ENCODE measurements at places on chromosomes 7 and 10.

GRCh38 chr10:25843551-25844170 lies 90.4 kb upstream of the MYO3A start:
- no peak for DNase-seq

DNA sequence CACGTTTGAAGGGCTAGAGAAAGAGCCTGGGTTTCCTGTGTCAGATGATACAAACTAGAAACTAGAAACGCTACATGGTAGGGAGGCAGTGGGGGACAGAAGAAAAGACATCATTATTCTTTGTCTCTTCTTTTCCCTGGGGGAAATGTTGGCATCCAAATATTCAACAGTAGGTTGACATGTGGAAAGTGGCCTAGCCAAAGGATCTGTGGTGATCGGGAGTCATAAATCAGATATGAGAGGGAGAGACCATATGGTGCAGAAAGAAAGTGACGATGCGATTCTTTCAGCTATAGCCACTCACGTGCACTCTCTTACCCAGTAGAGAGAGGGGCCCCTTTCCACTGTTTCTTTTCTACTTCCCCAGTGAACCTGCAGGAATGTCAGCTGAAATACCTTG lies 964.7 kb downstream of the LRMDA start:
- DNase-seq: no peak

GRCh38 chr10:14601872-14602725 lies 172.6 kb downstream of the FAM107B start:
- no peak for DNase-seq

DNA sequence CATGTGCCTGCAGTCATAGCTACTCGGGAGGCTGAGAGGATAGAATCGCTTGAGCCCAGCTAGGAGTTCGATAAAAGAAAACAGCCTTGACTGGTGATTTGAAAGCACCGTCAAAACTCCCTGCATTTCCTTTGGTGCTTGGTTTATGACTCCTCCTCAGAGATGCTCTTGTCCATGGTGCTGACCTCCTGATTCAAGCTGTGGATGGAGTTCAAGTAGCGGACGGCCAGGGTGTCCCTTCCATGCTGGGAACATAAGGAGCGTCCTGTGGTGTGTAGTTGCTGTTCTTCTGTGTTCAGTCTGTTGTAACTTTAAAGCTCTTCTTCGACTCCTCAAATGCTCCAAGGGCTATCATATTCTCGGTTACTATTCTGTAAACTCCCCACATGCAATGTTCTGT lies 382.5 kb upstream of the KIAA1217 start:
- DNase-seq: no peak

DNA sequence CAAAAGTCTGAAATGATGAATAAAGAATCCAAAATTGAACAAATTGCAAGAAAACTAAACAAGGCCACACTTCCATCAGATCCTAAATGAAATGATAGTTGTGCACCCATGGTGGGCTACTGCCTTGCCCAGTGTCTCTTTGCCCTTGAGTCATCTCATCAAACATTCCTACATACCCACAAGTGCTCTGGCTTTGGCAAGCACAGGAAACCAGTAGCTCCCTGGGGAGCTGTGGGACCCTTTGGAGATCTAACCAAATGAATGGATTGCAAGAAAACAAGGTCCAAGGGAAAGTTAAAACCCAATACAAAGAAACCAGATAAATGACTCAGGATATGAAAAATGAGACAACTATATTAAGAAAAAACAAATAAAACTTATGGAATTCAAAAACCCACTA lies 129.8 kb upstream of the TMEM229A start:
- DNase-seq: no peak

DNA sequence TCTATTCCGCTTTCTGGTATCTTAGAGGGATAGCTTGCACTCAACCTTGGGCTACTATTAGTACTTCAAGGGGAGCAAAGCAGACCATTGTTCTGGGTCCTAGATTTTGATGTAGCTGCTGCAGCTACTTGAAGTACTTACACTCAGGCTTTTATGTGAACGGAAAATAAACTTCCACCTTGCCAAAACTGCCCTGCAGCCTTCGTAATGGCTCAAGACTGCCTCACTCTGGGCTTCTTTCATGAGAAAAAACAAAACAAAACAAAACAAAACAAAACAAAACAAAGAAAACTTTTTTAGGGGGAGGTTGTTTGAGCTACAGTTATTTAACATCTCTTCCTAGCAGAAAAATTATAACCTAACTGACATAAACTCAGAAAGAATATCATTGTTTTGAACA lies 19.4 kb upstream of the EPHB6 start:
- no peak for DNase-seq

- DNase-seq: no peak
Measured at GRCh38 chr7:5681979-5682546, 99.4 kb downstream of the RNF216 start.

- DNase-seq: no peak
Measured at GRCh38 chr10:91444211-91445182, 34.4 kb downstream of the HECTD2 start.

DNA sequence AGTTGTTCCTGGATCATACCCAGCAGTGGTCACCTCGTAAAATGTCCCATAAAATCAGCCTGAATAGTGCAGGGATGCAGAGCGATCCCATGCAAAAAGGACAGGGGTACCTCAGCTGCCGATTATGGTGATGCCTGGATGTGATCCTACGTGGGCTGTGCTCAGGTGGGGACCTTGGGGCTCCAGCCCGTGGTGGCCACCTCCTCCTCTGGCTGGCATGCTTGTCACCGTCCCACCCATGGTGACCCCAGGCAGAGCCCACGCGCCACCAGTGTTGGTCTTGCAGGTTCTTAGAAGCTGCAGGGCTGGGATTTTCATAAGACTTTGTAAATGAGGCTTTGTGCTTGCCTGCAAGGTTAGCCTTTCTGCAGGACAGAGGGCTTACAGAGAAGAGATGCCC lies 97.2 kb downstream of the GLRX3 start:
- DNase-seq: no peak

GRCh38 chr7:137747359-137748031 lies 99.3 kb downstream of the DGKI start:
- no peak for DNase-seq

GRCh38 chr10:119807960-119808697 lies 64.5 kb downstream of the MCMBP start:
- no peak for DNase-seq

DNA sequence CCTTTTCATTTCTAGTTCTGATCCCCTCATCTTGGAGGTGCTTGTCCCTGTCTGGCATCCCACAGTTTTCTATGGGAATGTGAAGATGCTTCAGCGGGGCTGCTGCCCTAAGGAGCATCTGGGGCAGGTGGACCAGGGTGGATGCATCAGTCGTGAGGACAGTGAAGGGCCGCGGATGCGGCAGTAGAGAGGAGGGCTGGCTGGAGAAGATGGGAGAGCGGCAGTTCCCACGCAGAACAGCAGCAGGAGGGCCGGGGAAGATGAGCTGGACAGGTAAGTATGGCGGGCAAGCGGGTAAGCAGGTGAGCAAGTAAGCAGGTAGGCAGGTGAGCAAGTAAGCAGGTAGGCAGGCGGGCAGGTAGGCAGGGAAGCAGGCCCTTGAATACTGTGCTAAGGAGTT lies 48.9 kb downstream of the ASB13 start:
- no peak for DNase-seq

DNA sequence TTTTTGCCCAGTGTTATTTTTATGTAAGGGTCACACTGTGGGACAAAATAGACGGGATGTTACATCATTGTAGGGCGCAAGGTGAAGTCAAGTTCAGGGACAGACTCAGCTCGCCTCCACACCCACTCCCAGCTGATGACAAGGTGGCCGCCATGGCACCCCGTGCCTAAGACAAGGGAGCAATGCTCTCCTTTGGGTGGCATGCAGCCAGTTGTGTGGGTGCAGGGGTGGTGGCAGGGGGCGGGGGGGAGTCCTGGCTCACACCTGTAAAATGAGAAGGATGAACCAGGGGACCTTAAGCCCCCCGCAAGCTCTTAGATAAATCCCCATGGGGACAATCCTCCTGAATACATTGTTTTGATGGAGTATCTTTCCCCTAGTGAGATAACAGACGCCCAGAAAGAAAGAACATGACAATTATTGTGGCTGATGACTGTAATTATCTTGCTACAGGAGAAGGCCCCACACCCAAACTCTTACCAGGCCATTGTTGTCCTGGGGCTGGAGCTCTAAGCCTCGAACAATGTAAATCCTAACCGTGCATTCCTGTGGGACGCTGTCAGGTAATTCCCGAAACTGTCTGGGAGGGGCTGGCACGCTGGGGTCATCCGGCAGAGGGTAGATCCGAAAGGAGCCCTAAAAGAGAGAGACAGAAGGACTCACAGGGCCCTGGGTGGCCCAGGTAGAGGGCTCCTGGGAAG lies 148.7 kb downstream of the MYOF start:
- DNase-seq: no peak

GRCh38 chr10:101767600-101767945 lies 8.3 kb downstream of the FGF8 start:
- DNase-seq: no peak

- DNase-seq: no peak
Measured at GRCh38 chr10:44042075-44042770, 342.7 kb downstream of the CXCL12 start.

- no peak for DNase-seq
Measured at GRCh38 chr7:860149-860548, 16.2 kb upstream of the GET4 start.

- DNase-seq: no peak
Measured at GRCh38 chr7:50857804-50858489, 75.3 kb upstream of the GRB10 start.

GRCh38 chr10:129626309-129626708 lies 159.3 kb downstream of the MGMT start:
- DNase-seq: no peak

DNA sequence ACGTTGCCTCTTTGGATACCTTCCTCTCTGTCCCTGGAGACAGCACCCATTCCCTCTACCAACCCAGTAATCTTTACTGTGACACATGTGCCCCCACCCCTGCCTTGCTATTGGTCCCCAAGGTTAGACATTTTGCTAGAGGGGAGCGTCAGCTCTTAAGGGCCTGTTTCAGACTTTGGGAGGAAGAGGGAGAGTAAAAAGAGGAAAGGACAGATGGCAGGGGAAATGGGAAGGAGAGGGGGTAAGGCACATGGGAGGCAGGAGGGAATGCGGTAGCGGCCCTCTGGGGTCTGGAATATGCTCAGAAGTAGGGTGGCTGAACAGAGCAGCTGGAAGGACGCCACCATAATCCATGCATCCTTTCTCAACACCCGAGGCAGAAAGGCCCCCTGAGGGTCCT lies 12.2 kb downstream of the BLNK start:
- no peak for DNase-seq

DNA sequence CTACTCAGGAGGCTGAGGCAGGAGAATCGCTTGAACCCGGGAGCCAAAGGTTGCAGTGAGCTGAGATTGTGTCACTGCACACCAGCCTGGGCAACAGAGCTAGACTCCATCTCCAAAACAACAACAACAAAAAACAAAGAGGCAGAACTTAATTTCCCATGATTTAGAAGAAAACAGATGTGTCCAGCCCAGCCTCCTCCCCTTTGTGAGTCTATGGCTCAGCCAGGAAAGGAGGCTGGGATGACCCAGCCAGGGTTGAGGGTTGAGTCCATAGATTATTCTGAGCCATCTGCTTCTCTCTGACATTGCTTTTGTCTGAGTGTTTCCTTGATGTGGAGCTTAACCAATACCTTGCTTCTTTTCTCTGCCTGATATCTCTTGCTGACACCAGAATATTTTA lies 994.1 kb downstream of the TYW1 start:
- no peak for DNase-seq

DNA sequence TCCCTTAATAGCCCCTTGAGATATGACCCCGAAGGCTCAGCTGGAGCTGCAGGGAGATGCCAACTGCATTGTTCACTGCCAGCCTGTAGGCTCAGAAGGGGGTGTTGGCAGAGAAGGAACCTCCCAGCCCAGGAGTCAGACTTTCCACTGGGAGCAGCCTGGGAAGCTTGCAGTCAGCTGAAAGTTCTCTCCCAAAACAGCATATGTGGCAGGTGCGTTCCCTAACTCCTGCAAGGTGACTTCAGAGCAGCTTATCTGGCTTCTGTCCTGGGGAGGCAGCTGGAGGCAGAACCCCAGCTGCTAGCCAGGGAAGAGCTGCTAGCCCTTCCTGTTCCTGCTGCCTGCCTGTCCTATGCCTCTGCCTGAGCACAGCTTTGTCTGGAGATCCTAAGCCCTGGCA lies 8.1 kb downstream of the SFTPA2 start:
- DNase-seq: no peak

- no peak for DNase-seq
Measured at GRCh38 chr10:6491841-6492609, 88.1 kb downstream of the PRKCQ start.

DNA sequence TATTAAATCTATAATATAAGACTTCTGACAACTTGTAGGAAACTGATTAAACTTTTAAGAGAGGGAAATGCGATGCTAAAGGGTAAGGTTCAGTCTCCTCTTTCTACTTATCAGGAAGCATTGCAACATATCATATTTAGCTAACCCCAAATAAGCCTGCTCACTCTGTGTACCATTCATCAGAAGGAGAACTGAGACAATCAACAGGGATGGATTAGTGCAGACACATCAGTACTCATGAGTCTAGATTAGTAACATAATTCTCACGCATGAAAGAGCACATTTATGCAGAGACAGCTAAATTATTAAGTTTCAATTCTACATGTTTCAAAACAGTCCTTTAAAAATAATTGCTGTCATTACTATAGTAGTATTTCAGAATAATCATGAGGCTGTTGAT lies 354.2 kb upstream of the ZWINT start:
- DNase-seq: no peak

DNA sequence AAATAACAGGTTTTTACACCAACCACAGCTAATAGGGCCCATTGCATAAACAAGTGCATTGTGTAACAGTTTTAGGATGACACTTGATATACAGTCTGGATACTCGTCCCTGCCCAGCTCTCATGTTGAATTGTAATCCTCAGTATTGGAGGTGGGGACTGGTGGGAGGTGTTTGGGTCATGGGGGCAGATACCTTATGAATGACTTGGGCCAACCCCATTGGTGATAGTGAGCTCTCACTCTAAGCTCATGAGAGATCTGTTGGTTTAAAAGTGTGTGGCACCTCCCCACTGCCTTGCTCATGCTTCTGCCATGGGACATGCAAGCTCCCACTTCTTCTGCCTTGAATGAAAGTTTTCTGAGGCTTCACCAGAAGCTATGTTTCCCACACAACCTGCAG lies 136.7 kb downstream of the PDE1C start:
- peak; percentile 20 for DNase-seq

DNA sequence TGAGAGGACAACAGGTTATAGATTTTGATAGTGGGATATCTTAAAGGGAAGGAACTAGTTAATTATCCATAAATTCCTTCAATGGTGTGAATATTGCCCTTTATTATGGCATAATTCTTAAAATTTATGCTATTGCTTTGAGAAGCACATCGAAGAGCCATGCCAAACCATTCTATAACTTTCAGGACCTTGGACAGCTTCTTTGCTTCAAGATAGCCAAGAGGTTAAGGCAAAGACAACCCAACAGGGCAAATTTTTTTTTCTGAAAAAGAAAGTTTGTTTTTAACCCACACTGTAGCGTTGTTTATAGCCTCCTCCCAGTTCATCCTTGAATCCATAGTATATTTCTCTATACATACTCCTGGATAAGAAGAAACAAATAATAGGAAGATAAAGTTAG lies 103.2 kb downstream of the NRG3 start:
- no peak for DNase-seq

GRCh38 chr10:119562097-119562496 lies 19.6 kb upstream of the RGS10 start:
- no peak for DNase-seq

All from HTR-8/SVneo (cell line).